ENCODE measurements at places on chromosomes 1 and 21.
A peak's percentile ranks its signal among the peaks of the same experiment; 100 is the strongest.

- DNase-seq: no peak
Measured at GRCh38 chr1:30755334-30755733, 2.2 kb downstream of the LAPTM5 start.

- DNase-seq: no peak
Measured at GRCh38 chr21:36337099-36337509, 17.1 kb downstream of the MORC3 start.

DNA sequence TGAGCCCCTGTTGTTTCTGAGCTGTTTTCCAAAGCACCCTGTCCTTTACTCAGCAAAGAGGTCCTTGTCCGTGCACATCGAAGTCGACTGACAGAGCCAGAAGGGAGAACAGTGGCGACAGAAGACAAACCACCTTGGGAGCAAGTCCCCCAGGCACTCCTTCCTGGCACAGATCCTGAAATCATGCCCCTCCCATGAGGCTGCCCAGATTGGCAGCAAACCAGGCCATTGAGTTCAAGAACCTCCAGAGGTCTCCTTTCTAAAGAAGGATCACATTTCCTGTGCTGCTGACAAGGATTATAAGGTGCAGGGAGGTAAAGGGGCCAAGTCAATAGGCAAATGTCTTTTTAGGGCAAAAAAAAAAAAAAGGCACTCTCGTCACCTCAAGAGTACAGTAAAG, 84.7 kb upstream of the HIVEP3 start:
- DNase-seq: no peak

GRCh38 chr1:59879996-59880505, 46.5 kb downstream of the CYP2J2 start:
- no peak for DNase-seq

DNA sequence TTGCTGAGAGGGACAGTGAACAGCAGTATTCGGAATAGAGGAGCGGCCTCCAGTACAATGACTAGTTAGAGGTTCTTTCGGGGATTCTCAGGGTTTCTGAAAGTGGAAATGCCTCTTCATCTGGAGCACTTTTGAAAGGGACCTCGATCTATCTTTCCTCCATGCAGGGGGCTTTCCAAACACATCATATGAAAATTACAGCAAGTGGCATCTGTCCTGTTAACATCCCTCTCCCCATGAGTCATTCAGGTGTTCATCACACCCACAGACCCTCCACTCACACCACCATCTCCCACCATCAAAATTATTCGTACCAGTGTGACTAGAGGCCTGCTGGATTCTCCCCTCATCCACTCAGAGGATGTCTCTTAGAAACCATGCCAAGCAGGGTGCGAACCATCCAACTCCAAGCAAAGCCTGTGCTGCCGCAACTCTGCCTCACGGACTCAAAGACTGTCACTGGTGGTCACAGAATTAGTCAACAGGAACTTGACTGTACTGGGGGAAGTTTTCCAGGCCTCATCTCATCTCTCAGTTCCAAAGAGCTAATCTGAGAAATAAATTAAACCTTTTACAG, 211.1 kb downstream of the MRPL39 start:
- DNase-seq: peak; percentile 90

GRCh38 chr1:227893949-227894721, 53.6 kb downstream of the WNT9A start:
- DNase-seq: no peak

DNA sequence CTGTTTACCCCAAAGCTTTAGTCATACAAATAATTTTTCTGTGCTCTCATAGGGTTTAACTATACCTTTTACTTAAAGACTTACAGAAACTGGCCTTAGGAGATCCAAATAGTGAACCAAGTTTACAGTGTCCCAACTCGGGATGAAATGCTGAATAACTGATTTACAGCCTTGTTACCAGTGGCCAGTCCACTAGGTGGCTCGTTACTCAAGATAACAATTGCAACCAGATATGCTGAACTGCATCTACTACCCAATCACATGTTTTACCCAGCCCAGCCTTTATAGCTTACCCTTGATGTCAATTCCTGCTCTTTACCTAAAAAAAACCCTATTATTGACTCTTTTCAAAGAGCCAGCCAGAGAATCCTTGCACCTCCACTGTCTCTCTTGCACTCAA, 1148.8 kb upstream of the ADGRL4 start:
- no peak for DNase-seq

- DNase-seq: no peak
Measured at GRCh38 chr1:198328458-198329032, 171.7 kb downstream of the NEK7 start.

GRCh38 chr1:93489756-93490155, 41.8 kb downstream of the FNBP1L start:
- DNase-seq: no peak

- DNase-seq: peak; percentile 83
Measured at GRCh38 chr1:226653311-226653921, 85.7 kb downstream of the ITPKB start.

DNA sequence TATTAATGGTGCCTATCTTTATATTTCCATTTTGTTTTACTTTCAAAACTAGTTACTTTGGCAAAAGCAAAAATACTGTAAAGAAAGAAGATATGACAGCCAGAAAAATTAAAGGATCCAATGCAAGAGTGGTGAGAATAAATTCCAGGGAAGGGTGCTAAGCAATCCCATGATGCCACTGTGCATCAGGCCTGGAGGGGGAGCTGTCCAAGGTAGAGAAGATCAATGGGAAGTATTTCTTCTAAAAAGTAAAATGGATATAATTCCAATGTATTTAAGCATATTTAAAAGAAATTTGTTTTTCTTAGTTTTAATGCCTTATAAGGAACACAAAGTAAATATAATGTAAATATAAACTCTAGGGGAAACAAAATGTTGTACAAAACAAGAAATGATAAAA, 1382.2 kb upstream of the B3GALT2 start:
- DNase-seq: no peak

- no peak for DNase-seq
Measured at GRCh38 chr1:17004466-17005364, 7.0 kb downstream of the ATP13A2 start.

- peak; percentile 35 for DNase-seq
Measured at GRCh38 chr1:43968348-43968948, 1.4 kb upstream of the DPH2 start.

DNA sequence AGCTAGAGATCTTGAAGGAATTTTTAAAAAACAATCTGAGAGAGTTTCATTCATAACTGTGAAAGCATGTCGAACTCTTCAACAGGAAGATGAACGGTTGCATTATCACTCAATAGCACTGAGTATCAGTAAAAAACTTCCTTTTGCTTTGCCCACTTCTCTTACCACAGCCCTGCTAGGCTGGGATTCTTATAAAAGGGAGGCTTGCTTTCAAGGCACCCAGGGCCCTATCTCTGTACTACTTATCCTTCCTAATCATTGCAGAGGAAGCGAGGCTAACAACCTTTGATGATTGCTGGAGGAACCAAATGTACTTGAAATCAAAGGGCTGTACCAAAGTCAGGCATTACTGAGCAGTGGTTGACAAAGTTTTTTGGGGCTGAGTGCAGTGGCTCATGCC, 71.2 kb downstream of the SNRPE start:
- no peak for DNase-seq

- DNase-seq: no peak
Measured at GRCh38 chr1:185984113-185984836, 250.1 kb downstream of the HMCN1 start.

DNA sequence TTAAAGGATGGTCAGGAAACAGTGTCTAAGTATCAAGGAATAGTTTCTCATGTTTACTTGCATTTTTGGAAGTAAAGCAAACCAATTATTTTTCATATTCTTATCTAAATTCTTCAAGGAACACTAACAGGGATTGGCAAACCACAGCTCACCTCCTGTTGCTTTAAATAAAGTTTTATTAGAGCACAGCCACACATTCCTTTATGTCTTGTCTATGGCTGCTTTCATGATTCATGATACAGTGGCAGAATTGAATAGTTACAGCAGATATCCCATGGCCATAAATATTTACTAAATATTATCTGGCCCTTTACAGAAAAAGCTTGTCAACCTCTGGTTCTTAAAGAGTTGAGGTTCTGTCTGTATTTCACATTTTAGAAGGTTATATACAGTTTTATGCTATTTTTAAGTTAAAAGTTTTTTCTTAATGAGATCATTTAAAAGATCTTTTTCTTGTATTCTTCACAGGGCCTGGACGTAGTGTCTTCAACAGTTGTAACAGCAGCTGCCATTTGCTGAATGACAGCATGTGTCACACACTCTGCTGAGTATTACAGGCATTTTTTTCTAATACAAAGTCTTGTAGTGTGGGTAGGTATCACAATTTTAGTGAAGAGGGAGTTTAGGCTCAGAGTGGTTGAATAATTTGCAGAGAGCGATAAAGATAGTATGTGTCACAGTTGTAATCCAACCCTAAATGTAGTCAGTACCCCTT, 2.6 kb downstream of the ZNF691 start:
- no peak for DNase-seq

DNA sequence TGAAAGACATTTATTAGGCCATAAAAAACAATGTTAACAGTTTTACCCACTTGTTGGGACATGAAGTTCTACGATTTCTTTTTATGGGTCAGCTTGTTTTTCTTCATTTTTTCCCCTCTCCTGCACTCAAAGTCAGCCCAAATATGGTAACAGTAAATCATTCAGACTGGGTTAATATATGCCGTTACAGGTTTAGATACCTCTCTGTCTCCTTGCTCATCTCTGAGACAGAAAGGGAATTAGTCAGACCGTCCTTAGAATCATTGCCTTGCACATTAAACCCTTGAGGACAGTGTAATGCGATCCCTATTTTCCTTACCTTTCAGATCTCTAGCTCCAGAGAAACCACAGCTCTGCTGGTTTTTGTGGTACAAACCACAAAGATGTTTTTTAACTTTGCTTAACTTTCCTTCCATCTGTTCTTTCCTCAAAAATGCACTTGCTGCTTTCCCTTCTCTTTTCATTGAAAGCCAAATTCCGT, 613.3 kb downstream of the PLPP3 start:
- no peak for DNase-seq

DNA sequence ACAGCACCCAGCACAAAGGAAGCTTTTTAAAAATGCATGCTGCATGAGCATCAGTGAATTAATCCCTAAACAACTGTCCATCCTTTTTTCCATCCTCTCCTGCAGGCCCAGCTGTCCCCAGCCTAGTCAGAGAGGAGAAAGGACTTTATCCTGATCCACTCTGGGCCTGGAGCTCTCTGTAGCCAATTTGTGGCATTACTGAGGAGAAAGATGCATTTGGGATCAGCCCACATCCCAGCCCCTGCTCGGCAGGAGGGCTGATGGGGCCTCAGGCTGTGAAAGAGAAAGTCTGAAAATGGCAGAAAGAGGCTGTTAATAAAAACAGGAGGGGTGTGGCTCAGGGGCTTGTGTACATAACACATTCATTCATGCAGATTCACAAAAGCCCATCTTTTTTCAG, 37.5 kb upstream of the ATP2B4 start:
- no peak for DNase-seq

- DNase-seq: no peak
Measured at GRCh38 chr1:178094739-178095645, 1.1 kb downstream of the RASAL2 start.

- no peak for DNase-seq
Measured at GRCh38 chr1:213738658-213739057, 249.1 kb upstream of the PROX1 start.

- no peak for DNase-seq
Measured at GRCh38 chr1:15959424-15959823, 16.5 kb downstream of the ZBTB17 start.

GRCh38 chr1:14914351-14914988, 239.1 kb upstream of the TMEM51 start:
- no peak for DNase-seq

DNA sequence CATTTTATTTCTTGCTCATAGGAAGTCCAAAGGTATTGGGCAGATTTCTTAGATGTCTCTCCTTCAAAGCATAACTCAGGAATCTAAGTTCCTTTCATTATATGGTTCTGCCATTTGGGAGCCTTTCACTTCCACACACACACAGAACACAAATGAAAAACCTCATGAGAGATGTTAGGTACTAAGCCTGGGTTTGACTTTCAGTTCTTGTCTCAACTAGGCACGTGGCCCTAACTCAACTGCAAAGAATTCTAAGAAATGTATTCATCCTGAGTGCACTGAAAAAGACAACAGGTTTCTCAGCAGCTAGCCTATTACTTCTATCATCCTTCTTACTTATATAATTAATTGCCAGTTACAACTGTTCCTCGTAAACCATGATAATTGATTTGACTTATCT, 190.0 kb upstream of the SAMSN1 start:
- peak; percentile 73 for DNase-seq

GRCh38 chr1:201703621-201704438, 125.1 kb upstream of the IPO9 start:
- peak; percentile 70 for DNase-seq

Data from GM12865 (cell line).